ENCODE measurements at places on chromosomes 11 and 22.

GRCh38 chr11:126499131-126499752, 143.8 kb downstream of the ST3GAL4 start:
- no peak for DNase-seq

DNA sequence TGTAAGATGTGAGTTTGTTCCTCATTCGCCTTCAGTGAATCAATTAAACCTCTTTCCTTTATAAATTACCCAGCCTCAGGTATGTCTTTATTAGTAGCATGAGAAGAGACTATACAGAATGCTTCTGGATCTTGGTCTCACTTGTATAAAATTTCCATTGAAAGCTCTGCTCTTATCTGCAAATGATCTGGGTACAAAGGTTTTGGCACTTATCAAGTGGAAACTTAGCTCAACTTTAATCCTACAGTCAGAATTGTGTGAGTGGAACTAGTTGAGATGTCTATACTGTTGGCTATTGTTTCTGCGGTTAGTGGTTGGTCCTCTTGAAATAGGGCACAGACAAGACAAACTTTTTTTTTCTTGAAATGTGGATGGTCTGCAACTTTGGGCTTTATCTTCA, 71.2 kb upstream of the CHORDC1 start:
- no peak for DNase-seq

DNA sequence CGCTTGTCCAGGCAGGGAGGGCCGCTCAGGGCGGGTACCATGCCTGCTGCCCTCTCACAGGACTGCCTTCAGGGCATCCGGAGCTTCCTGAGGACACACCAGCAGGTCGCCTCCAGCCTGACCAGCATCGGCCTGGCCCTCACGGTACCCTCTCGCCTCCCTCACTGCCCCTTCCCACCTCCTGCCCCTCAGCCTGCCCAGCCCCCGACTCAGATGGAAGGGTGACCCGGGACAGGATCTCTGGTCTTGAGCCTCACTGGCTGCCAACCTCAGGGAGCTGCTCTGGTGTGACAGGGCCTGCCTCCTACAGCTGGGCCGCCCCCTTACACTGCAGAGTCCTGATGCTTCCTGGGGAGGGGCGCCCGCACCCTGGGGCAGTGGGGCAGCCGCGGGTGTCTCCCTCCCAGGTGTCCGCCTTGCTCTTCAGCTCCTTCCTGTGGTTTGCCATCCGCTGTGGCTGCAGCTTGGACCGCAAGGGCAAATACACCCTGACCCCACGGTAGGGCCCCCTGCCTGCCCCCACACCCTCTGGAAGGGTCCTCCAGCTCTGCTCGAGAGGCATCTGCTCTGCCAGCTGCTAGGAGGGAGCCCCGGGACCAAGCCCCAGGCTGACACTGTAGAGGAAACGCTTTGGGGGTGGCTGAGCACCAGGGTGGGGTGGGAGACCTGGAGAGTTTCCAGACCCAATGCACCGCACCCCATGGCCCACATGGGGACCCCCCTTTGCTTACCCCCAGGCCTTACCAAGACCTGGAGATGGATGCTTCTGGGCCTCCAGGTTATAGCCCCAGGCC, 14.6 kb downstream of the TSPAN32 start:
- DNase-seq: no peak

DNA sequence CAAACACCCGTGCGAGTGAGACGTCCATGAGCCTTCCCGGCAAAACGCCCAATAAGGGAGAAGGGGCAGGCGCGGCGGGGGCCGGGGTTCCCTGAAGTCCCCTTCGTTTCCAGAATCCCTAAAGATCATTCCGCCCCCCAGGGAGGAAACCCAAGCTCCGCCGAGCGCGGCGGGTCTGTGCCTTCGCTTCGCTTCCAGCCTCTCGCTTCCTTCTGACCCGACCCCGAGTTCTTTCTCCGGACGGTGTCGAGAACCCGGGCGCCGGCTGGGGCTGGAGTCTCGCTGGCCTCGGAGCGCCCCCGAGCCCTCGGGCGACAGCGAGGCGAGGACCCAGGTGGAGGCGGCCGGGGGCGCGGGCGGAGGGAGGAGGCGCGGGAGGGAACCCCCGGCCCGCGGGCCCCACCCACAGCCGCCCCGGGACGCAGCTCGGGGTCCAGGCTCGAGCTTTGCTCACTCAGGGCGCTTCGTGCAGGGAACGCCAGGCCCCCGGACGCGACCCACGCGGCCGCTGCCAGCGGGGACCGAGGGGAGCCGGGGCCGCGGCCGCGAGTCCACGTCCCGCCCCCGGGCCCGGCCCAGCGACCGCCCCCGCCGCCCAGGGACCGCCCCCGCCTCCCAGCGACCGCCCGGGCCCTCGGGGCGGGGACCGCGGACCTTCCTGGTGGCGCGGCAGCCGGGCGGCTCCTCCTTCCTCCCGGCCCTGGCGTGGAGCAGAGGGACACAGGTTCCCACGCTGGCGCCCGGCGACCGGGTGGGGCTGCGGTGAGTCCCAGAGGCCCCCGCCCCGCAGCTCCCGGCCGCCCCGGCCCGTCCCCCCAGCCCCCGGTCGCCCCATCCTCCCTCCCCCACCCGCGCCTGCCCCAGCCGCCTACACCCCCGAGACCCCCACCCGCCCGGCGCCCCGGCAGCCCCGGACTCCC, at the start of gene PGGHG:
Gene PGGHG, plus strand, starts transcription at position 649 of the 920 bp plus-strand sequence. CDS start 691 bp downstream, outside the sequence.
- no peak for DNase-seq

GRCh38 chr22:41401781-41402648, 20.3 kb downstream of the TEF start:
- DNase-seq: peak; percentile 25

- no peak for DNase-seq
These were observed 424.6 kb downstream of the BRD1 start for GRCh38 chr22:49403102-49403501.
